ENCODE measurements at places on chromosomes 13 and 19.

GRCh38 chr19:23774524-23774971 lies 15.9 kb upstream of the ZNF681 start:
- no peak overlapping the region for H3K27ac ChIP-seq
- H3K27me3 ChIP-seq = no peaks in the 10 kb centered on the region
- peaks cover 49% of the 10 kb centered on the region for H3K36me3 ChIP-seq
- no peaks in the 10 kb centered on the region for H3K4me1 ChIP-seq

DNA sequence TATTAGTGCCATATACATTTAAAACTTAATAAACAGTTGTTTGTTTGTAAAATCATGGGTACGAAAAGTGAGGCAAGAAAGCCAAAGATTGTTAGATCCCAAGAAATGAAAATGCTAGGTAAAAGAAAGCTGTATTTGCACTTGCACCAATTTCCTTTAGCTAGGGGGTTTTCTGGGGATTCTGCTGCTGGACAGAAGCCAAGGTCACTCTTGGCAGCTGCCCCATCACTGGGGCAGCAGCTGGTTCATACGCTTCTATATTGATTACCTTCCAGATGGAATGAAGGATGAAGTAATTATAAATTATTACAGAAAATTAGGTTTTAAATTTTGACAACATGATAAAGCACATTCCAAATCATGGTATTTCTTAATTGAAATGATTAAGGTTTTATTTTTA lies 127.4 kb downstream of the SLITRK5 start:
- H3K27ac ChIP-seq = no peak overlapping the region
- DNase-seq = no peak
- no peaks in the 10 kb centered on the region for H3K27me3 ChIP-seq
- no peaks in the 10 kb centered on the region for H3K4me1 ChIP-seq

DNA sequence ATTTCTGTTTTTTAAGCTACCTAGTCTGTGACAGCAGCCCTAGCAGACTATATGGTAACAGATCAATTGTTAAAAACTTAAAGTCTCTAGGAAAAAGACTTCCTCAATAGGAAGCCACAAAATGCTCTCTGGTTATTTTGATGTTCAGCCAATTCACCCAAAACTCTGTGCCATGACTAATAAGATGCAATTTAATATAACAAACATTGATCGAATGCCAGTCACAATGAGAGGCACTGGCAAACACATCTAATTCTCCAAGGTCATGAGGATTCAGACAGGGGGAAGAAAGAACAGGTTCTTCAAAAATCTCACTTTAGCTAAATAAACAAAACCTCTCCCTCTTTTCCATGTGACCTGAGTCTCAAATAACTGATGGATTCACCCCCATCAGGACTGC lies 107.5 kb downstream of the SUCLA2 start:
- no peak for DNase-seq
- no peaks in the 10 kb centered on the region for H3K27me3 ChIP-seq
- H3K27ac ChIP-seq = no peak overlapping the region
- peaks cover 7% of the 10 kb centered on the region for H3K4me1 ChIP-seq
- no peak overlapping the region for H3K4me3 ChIP-seq
- no peaks in the 10 kb centered on the region for H3K36me3 ChIP-seq

GRCh38 chr19:35519291-35519690 lies 5.8 kb upstream of the DMKN start:
- no peak overlapping the region for H3K4me3 ChIP-seq
- no peak overlapping the region for H3K27ac ChIP-seq
- DNase-seq = no peak
- H3K4me1 ChIP-seq = no peaks in the 10 kb centered on the region
- H3K36me3 ChIP-seq = no peaks in the 10 kb centered on the region

DNA sequence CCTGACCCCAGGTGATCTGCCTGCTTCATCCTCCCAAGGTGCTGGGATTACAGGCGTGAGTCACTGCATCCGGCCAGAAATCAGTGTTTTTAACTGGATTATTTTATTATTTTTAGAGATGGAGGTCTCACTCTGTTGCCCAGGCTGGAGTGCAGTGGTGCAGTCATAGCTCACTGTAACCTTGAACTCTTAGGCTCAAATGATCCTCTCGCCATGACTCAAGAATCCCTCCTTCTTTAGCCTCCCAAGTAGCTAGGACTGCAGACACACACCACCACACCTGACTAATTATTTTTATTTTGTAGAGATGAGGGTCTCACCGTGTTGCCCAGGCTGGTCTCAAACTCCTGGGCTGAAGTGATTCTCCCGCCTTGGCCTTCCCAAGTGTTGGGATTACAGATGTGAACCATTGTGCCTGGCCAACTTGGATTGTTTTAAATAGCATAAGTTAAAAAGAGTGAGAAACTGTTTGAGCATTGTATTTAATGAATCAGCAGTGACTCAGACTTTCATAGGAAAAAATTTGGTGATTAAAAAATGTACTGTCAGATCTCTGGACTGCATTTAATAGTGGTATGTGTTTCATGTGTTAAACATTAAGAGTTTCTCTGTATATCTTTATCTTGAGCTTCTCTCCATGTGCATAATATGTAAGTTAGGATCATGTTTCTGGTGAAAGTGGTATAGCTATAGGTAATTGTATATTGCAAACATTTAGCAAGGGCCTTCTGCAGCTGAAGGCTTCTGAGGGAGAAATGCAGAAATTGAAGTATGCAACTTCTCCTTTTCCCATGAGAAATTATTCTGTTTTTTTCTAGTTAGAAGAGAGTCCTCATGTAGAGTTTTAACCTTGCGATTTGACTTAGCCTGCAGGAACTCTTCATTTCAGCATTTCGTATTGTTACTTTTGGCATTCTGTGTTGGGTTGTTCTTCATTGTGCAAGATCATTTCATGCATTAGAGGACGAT lies 121.2 kb downstream of the PCCA start:
- no peaks in the 10 kb centered on the region for H3K36me3 ChIP-seq
- peaks cover 3% of the 10 kb centered on the region for H3K27me3 ChIP-seq
- H3K4me1 ChIP-seq = peaks cover under 1% of the 10 kb centered on the region
- H3K27ac ChIP-seq = no peak overlapping the region
- H3K4me3 ChIP-seq = no peak overlapping the region

GRCh38 chr13:109569958-109570711 lies 216.2 kb downstream of the IRS2 start:
- H3K36me3 ChIP-seq = peaks cover 2% of the 10 kb centered on the region
- peaks cover 21% of the 10 kb centered on the region for H3K27me3 ChIP-seq
